Stimulated activated CD8-positive, alpha-beta memory T cell treated with anti-CD3 and anti-CD28 coated beads, Interleukin-7, amount 100 ng/mL, for 1 hour (primary cell): ENCODE measurements at places on chromosomes 2 and 18.

- DNase-seq = no peak
Observed at GRCh38 chr18:79956276-79956675, 4.8 kb upstream of the SLC66A2 start.

DNA sequence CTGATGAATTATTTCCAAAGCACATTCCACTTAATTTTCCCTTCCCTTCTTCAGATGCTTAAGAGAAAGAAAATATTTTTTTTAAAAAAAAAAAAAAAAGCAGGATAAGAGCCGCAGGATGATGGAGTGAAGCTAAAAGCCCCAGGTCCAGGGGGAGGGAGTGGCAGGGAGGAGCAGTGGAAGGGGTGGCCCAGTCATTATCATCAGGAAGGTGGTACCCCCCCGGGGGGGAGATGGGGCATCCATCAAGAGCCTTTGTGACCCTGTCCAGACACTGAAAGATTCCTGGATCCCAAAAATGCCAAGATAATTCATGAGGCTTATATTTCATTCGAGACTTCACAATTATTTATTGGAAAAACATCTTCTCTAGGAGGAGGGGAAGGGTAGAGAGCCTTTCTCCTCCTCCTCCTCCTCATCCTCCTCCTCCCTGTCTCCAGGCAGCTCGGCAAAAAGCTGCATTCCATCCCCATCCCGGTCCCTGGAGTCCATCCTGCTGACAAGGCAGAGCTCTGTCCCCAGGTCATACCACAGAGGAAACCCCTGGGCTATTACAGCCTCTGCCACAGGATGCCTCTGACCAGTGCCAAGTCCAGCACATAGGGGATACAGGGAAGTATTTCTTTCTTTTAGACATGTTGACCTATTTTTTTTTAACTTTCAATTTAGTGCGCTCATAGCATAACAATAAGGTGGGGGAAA, 125.3 kb downstream of the TWIST2 start:
- DNase-seq = no peak

- no peak for DNase-seq
Observed at GRCh38 chr2:239316562-239317465, 84.0 kb downstream of the HDAC4 start.

- no peak for DNase-seq
Observed at GRCh38 chr2:95374029-95374428, 28.5 kb upstream of the FAHD2A start.

DNA sequence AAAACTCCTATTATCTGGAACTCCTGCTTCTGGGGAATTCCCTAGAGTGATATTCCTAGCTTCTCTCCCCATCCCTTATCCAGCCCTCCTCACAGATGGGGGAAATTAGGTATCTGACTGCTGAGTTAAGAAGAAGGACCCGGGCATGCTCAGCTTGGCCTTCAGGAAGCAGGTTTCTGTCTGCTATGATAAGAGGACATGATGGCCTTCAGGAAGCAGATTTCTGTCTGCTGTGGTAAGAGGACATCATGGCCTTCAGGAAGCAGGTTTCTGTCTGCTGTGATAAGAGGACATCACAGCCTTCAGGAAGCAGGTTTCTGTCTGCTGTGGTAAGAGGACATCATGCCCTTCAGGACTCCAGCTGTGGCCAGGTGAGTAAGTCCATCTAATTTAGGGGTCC, 65.2 kb downstream of the PLEKHM3 start:
- no peak for DNase-seq

DNA sequence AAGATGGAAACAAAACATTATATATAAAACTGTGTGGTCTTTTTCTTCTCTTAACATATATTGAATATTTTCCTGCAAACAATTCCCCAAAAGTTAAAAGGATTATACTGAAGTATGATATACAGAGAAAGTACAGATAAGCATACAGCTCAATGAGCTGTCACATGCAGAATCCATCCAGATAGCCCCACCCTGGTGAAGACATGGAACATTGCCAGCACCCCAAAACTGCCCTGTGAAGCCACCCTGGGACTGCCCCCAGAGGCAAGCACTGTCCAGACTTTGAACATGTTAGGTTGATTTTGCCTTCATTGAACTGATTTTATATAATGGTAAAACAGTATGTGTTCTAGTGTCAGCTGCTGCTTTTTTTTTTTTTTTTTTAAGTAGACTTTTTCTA, 112.3 kb upstream of the IL1R2 start:
- no peak for DNase-seq

DNA sequence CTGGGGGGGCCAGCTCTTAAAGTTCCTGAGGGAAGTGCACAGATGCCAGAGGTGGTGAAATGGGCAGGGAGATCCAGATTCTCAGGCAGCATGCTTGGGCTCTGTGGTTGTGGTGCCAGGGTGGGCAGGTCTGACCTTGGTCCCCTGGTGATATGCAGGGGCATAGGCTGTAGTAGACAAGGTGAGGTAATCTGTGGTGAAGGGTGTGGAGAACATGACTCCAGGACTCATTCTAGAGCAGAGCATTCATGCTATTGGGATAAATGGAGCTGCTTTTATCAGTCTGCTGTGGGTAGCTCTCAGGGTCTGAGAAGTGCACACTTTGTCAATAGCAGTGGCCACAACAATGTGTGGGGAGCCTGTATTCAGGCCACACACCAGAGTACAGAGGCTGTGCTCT, 16.9 kb downstream of the ACVR1C start:
- DNase-seq = no peak

GRCh38 chr2:30348825-30349224, 98.2 kb upstream of the LCLAT1 start:
- no peak for DNase-seq

- no peak for DNase-seq
Observed at GRCh38 chr2:62765619-62766376, 60.3 kb downstream of the EHBP1 start.

- DNase-seq = no peak
Observed at GRCh38 chr2:224668123-224668909, 47.8 kb downstream of the CCDC195 start.

DNA sequence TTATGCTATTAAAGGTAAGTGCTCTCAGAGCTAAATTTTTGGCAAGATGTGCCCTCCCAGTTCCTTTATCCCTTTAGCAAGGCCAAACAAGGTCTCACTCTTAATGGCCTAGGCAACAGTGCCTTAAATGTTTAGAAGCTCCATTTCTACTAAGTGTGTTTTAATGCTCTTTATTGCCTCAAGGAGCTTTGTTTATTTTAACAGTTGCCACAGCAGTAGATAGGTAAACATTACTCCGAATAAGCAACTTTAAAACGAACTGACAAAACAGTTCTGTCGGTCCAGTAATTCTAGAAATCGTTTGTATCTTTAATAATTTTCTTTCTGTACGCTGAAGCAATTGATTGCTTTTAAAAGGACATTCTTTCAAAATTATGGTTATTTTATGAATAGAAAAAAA, 74.5 kb downstream of the PIEZO2 start:
- no peak for DNase-seq

GRCh38 chr2:6309415-6310255, 556.1 kb downstream of the CMPK2 start:
- no peak for DNase-seq

DNA sequence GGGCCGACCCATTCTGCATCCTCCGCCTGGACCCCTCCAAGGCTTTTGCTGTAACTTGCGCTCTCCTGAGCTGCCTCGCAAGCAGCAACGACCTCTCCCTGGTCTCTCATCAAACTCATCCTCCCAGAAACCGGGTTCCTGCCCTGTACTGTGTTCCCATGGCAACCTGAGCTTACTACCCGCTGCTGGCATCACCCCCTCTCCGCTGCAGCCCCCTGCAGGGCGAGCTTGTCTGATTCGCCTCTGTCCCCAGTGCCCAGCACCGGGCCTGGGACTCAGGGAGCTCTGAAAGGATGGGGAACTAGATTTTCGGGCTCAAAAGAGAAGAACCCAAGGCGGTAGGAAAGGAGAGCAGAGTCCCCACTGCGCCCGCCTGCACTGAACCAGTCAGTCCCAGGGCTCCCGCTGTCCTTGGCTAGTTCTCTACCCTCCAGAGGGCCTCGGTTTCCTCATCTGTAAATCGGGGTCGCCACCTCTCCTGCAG, 463 bp downstream of the HS1BP3 start:
- DNase-seq = no peak

DNA sequence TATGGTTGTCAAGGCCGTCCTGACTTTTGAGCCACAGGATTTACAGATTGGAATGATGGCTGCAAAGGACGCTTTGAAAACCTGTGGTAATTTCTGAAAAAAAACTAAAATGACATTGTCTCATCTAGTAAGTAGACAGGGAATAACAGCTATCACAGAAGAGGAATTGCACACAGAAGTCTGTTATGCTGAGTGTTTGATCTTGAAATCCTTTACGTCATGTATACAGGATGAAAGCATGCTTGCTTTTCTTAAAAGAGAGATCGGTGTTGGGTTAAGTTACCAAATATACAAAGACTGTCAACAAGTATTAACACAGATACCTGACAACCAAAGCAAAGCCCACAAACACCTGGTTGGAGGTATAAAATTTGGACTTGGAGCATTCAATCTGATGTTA, 12.6 kb upstream of the SRSF7 start:
- no peak for DNase-seq

GRCh38 chr2:149290662-149291061, 39.7 kb upstream of the LYPD6 start:
- no peak for DNase-seq

DNA sequence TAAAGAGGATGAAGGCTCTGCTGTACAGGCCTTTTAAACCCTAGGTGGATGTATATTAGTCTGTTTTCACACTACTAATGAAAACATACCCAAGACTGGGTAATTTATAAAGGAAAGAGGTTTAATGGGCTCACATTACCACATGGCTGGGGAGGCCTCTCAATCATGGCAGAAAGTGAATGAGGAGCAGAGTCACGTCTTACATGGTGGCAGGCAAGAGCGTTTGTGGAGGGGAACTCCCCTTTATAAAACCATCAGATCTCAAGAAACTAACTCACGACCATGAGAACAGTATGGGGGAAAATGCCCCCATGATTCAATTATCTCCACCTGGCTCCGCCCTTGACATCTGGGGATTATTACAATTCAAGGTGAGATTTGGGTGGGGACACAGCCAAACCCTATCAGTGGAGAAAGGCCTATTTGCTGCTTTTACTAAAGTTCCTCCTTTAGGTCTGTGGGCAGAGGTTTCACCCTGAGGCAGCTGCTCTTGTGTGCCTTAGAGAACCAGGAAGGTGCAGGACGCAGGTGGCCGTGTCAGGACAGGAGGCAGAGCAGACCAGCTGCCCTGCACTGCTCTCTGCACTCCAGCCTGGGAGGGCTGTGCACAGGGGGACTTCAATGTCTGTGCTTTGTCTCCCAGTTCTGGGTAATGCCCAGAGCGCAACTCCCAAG, 178.8 kb upstream of the HDAC4 start:
- no peak for DNase-seq

GRCh38 chr2:20574930-20575329, 76.0 kb downstream of the HS1BP3 start:
- no peak for DNase-seq

DNA sequence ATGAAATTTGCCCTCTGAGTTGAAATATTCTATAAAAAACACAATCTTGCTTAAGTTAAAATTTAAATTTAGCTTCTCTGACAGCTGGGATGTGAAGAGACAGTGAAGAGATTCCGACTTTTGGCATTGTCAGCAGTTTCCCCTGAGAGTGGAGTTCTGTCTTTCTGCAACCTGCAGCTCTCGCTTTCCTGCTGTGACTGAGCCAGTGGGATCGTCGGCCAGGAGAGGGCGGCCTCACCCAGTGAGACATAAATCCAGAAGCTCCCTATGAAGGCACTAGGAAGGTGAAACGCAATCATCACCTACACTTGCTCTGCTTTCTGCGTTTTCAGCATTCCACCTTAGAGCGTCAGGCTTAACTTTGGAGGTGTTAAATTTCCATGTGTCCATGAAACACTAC, 75.4 kb upstream of the HNMT start:
- no peak for DNase-seq

GRCh38 chr2:10285556-10286198, 17.0 kb upstream of the HPCAL1 start:
- DNase-seq = no peak

DNA sequence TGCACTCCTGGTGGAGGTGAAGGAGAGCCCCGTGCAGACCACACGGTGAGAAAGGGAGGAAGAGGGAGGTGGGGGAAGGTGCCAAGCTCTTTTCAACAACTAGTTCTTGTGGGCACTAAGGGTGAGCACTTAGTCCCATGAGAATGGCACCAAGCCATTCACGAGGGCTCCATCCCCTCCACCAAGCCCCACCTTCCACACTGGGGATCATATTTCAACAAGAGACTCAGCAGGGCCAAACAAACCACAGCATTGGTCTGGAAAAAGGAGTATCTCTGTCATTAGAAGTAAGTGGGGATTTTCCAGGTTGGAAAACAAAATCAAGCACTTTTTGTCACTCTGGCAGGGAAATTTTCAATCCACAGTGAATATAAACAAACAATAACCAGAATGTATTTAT, 38.4 kb downstream of the ZAP70 start:
- no peak for DNase-seq

DNA sequence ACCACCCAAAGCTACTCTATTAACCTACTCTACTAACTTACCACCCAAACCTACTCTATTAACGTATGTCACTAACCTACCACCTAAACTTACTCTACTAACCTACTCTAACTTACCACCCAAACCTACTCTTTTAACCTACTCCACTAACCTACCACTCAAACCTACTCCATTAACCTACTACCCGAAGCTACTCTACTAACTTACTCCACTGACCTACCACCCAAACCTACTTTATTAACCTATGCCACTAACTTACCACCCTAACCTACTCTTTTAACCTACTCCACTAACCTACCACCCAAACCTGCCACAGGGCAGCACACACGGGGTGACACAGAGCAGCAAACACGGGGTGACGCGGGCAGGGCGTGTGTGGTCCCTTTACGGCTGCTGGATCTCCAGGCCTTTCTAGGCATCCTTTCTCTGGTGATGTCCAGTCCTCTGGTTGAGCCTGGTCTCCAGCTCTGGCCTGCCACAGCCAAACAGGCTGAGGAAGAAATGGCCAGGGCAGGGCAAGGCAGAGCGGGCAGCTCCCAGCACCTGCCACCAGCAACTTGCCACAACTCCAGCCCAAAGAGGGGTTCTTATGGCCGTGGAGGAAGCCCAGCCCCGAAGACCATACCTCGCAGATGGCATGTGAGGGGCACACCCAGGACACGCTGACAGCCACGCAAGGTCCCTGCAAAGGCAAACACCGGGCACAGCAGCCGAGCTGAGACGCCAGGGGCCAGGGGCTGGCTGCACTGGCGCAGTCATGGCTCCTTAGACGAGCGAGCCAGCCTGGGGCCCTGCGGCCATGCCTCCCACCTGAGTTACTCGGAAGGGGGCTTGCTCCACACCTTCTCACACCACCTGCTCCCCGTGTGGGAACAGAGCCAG, 25.7 kb downstream of the PXDN start:
- no peak for DNase-seq

GRCh38 chr18:42525905-42526304, 570.9 kb downstream of the PIK3C3 start:
- DNase-seq = no peak

GRCh38 chr2:196112418-196113034, 43.9 kb upstream of the DNAH7 start:
- DNase-seq = no peak
